ENCODE measurements at places on chromosomes 2 and 18.
A peak's percentile ranks its signal among the peaks of the same experiment; 100 is the strongest.

- DNase-seq: no peak
Measured at GRCh38 chr18:50911006-50911405, 32.1 kb downstream of the ME2 start.

DNA sequence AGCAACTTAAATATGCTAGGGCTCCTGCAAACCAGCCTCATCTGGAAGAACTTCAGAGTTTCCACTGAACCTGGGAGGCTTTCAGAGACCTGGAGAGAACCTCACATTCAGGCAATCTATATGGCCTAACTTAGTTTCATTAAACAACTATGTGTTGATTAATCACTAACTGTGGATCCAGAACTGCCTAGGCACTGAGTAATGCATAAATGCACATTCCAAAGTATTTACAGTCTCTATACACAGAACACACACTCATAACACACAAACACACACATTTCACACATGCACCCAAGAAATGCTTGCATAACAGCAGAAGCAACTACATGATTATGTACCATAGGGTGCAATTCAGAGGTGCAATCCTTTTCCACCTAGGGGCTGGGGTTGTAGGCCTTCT is 552.8 kb downstream of the BCL11A start:
- DNase-seq: no peak

DNA sequence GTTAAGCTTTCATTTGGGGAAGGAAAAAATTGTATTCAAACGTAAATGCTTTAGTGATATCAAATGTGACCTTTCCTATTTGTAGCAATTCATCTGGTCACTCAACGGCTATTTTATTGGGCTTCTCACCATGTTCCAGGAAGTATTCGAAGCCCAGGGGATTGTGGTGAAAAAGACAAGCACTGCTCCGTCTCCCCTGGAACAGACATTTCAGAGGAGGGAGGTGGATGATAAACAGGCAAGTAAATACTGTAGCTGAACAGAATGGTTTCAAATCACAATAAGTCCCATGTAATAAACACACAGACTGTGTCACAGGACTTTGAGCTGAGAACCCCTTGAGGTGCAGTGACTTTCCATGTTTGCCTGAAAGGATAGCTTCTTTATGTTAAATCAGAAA is 464.7 kb upstream of the HNRNPA3 start:
- DNase-seq: no peak

GRCh38 chr18:80145196-80145804 is 36.2 kb downstream of the ADNP2 start:
- no peak for DNase-seq

DNA sequence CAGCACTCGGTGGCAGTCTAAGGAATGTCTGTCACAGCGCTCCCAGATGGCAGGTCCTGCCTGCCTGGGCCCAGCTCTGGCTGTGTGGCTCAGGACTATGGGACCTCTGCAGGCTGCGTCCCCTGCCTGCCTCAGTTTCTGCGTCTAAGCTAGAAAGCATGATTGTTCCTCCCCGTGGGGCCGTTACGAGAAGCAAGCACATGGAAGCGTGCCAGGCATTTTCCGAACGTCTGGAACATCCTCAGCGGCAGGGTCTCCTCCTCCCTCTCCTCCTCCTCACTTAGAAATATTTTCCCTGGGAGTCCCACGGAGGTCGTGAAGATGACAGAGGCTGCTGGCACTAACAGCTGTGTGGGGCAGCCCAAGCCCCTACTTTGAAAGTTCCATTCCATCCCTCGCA is 43.3 kb downstream of the LRRFIP1 start:
- no peak for DNase-seq

GRCh38 chr18:77023102-77023782 is 109.3 kb downstream of the MBP start:
- DNase-seq: no peak

DNA sequence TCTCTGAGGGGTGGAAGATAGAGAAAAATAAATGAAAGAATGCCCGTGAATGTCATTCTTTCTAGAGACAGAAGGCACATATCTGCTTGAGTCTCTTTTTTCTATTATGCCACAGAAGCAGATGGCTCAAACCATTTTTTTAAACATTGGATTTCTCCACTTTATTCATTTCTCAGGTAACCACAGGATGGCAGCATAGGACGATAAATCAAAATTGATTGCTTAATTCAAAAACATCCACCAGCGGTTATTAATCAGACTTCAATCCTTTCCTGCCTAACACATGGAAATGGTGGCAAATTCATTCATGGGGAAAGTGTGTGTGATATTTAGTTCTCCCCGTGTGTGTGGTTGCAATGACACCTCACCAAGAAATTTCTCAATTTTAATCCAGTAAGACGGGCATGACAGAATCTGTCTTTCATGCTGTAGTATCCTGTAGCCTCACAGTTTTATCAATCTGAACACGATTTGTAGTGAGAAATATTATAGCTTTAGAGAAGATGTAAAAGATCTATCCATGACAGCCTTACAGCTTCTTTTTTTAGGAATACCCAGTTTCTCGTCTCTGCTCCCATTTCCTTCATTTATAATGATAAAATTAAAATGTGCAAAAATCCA is 72.2 kb downstream of the DSC3 start:
- peak; percentile 62 for DNase-seq

DNA sequence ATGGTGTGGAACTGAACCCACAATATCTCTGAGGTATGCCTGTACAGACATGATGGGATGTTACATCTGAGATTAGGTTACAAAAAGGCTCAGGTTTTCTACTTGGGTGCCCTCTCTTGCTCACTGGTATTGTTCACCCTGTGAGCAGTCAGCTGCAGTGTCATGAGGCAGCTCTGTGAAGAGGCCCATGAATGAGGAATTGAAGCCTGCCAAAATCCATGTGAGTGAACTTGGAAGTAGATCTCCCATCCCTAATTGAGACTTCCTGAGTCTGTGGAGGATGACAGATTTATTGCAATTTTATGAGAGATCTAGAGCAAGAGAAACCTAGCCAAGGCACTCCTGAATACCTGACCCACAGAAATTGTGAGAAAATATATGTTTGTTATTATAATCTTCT is 404.9 kb upstream of the ZEB2 start:
- DNase-seq: no peak

DNA sequence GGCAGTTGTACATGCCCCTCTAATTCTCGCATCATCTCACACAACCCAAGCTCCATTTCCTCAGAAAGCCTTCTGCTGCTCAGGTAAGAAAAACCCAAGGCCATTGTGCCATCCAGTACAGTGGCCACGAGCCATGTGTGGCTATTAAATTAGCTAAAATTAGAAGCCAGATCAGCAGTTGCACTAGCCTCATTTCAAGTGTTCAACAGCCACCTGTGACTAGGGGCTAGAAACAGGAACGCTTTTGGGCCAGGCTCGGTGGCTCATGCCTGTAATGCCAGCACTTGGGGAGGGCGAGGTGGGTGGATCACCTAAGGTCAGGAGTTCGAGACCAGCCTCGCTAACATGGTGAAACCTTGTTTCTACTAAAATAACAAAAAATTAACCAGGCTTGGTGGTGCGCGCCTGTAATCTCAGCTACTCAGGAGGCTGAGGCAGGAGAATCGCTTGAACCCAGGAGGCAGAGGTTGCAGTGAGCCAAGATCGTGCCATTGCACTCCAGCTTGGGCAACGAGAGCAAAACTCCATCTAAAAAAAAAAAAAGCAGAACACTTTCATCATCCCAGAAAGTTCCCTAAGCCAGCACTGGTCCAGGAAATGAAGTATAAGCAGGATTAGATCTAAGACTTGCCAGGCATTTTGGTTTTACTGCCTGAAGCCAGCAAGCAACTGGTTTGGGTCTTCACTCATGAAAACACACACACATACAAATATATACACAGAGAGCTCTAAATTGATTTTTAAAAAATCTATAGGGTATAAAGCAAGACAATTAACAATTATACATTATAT is 35.7 kb downstream of the ATP8B1 start:
- DNase-seq: no peak

GRCh38 chr2:121608367-121608766 is 40.9 kb downstream of the CLASP1 start:
- DNase-seq: no peak

- DNase-seq: no peak
Measured at GRCh38 chr2:148244593-148245292, 223.9 kb downstream of the MBD5 start.

GRCh38 chr2:142020368-142020767 is 110.4 kb downstream of the LRP1B start:
- no peak for DNase-seq

DNA sequence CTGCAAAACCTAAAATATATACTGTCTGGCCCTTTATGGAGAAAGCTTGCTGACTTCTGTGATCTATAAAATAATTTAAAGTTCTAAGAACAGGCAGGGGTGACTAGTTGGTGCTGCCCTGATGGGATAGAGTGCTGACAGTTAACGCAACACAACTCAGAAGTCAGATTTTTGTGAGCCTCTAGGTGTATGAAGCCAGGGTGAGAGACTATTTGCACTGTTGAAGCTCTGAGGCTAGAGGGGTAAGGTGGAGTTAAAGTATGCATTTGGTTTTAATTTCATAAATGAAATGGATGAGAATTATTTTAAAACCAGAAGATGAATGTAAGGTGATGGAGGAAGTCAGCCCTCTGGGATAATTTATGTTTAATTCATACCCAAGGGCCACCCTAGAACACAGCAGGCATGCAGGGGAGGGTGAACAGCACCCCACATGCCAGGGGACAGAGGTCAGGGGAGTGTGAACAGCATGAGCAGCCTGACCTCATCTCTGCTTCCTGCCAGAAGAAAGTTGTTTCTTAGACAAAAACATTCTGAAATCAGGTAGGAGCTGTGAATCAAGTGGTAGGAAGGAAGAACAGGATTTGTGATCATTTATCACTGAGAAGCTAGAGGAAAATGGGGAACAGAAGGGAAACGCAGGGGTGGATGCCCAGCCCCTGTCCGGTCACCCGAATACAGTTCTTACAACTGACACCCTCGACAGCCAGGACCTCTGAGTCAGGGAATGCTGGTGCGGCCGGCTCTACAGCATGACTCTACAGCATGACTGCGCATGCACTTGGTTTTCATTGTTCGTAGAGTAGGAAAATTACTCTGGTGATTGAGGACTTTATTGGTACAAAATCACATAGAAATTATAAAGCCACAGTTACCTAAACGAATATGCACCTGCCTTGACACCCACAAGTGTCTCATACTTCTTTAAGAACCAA is 93.1 kb downstream of the MBP start:
- no peak for DNase-seq

GRCh38 chr2:97662386-97662894 is 1.4 kb downstream of the ACTR1B start:
- no peak for DNase-seq

DNA sequence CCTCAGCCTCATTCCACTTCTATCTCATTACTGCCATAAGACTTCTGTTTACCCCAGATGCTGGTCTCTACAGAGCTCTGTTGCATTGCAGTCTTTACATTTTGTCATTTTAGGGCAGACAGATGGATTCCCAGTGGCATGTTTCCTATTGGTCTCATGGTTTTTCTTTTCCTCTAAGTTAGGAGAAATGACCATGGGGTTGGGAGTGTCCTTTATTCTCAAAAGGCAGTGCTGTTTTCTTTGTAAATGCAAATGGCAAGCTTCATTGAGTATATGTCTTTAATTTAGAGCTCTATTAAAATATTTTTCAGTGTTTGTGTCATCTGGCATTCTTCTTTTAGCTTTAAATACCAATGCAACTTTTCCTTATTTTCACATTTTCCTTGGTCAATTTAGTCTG is 57.0 kb downstream of the MSTN start:
- no peak for DNase-seq

GRCh38 chr2:79964966-79965365 is 339.6 kb downstream of the LRRTM1 start:
- DNase-seq: no peak

- no peak for DNase-seq
Measured at GRCh38 chr2:134578316-134578715, 140.5 kb downstream of the TMEM163 start.

DNA sequence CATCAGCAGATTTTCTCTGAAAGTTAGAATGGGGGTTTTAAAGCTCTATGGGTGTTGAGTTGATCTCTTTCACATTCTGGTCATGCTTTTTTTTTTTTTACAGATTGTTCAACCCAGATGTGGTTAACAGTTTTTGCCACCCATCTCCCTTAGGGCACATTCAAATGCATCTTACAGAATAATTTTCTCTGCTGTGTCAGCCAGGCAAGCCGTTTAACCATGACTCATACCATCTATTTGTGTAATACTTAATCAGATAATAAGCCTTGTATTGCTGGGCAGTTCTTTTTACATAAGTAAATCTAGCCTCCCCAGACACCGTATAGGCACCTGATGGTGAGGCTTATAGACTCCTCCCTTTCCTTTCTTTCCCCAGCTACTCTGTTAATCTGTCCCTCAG is 62.0 kb downstream of the TGIF1 start:
- peak; percentile 11 for DNase-seq

DNA sequence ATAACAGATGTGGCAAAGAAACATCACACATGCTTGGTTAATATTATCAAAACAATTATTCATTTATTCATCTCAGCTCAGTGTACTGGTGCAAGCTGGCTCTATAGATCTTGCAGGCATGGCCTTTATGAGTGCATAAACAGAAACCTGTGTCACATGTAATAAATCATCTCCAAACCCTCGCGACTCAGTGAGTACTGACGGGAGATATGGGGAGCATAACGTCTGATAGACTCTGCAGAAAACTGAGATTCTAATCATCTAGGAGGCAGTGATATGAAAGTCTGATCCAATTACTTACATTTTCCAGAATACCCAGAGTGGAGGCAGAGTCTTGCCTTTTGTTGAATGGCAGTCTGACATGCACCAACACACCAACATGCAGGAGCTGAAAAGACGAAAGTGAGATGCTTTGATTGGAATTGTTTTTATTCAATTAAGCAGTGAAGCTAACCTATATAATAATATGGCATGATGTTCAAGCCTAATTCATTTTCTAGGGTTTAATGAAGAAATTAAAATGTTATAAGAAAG is 416.8 kb downstream of the RNF144A start:
- no peak for DNase-seq

- no peak for DNase-seq
Measured at GRCh38 chr2:82968358-82968757, 1490.7 kb downstream of the SUCLG1 start.

GRCh38 chr2:170733798-170734600 is 18.9 kb downstream of the SP5 start:
- DNase-seq: no peak

All from LoVo (cell line).